ENCODE measurements at places on chromosomes 1 and 21.

- peak; percentile 63 for DNase-seq
Observed at GRCh38 chr1:11045428-11046269, 1.4 kb downstream of the MASP2 start.

GRCh38 chr1:100530880-100531487, 7.0 kb upstream of the GPR88 start:
- no peak for DNase-seq

- DNase-seq = no peak
Observed at GRCh38 chr1:216936779-216937178, 213.6 kb upstream of the ESRRG start.

DNA sequence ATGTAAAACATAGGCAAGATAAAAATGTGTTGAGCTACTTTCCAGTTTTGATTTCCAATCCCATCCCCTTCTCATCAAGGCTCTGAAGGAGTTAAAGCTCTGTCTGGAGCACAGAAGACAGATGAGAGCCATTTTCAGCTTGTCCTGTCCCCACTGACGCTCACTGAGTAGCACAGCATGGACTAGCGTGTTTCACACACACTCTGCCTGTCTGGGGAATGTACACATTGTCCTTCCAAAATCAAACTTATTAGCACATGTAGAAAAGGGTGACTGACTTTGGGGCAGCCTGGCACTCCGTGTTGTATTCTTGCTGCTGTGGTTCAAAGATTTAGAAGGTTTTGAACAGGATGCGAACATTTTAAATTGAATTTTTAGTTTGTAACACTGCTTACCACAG, 139.2 kb downstream of the NEK7 start:
- no peak for DNase-seq

DNA sequence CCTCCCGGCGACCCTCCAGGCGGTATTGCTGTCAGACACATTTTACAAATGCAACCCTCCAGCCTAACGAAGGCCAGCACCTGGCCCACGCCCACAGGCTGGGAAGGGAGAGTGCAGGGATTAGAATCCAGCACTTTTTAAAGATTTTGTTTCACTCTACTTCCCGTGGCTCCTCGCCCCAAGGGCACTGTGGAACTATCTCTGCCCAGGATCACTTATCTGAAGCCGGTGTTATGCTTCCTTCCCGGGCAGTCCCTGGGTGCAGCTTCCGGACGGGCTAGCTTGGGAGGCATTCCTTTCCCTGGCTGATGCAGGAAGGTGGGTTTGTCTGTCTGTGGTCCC, 35.8 kb downstream of the CCN1 start:
- DNase-seq = no peak

DNA sequence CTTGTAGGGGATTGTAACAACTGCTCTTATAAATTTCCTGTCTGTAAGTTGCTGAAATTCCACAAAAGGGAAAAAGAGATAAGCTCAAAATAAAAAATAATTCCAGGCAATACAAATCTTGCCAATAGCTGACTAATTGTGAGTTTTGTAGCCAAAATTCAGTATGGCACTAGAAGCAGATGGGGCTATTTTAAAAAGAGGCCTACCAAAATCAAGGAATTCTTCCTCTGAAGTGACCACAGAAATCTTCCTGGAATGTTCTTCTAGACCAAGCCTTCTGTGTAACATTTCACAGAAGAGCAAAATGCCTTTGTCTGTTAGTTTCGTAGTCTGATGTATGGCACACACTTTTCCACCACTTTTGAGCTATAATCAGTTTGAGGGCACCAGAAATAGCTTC, 127.6 kb downstream of the CYYR1 start:
- DNase-seq = no peak

GRCh38 chr1:8077120-8077573, 51.0 kb upstream of the ERRFI1 start:
- peak; percentile 80 for DNase-seq

GRCh38 chr1:210815641-210816550, 318.1 kb downstream of the KCNH1 start:
- no peak for DNase-seq

DNA sequence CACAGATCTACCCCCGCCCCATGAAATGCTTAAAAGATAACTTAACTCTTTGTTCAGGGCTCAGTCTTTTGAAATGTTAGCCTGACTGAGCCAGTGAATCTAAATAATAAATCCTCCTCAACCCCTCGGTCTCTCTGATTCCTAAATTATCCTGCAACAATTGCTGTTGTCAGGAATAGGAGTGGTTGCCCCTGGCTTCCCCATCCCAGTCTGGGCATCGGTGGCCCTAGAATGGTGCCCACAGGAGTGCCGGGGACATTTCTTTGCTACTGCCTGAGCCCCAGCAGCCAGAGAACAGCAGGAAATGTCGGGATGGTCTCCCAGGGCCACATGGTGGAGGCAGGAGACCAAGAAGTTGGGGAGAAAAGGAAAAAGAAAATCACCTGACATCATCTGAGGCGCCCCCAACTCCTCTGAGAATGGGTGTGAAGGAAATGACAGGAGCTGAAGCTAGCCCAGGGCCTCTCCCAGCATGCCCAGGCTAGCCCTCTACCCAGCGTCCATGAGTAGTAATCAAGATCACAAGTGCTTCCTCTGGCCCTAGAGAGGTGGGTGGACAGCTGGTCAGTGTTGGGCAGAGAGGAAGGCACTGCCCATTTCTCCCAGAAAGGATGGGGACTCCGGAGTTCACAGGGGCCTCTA, 1.6 kb downstream of the PADI4 start:
- no peak for DNase-seq

DNA sequence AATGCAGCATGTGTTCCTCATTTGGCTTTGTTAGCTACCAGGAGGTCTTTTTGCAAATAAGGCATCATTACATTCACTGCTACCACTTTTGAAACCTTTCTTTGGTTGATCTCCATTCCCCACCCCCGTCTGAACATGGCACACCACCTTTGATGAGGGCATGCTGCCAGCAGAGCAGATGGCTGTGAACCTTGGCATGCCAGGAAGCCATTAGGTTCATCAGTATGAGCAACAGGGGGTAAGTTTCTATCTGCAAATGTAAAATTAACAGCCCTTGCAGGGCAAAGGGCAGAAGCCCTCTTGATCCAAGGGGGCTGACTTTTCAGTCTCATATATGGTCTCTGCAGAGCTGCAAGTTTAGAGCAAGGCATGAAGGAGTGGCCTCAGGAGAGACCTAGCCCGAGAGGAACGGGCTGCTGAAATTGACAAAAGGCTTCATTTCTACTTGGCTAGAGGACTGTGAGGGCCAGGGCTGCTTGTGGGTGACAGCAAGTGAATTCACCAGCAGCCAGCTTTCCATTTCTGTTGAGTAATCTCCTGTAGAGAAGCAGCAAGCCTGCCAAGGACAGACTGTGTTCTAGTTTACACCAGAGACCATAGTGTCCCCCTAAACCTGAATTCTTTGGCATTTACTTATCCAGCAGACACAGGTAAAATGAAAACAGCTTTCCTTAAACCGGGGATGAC, 127.9 kb downstream of the ZNF326 start:
- DNase-seq = no peak

All from upper lobe of right lung (tissue), 1 donor.